Activated CD4-positive, alpha-beta T cell treated with anti-CD3 and anti-CD28 coated beads, Interleukin-2, amount 50 U/mL, for 4 hours (primary cell): ENCODE measurements at places on chromosomes 1 and 21.

- DNase-seq, result no peak
Measured at GRCh38 chr1:7534061-7534825, 236.9 kb upstream of the VAMP3 start.

- no peak for DNase-seq
Measured at GRCh38 chr1:211534545-211535291, 42.8 kb upstream of the RD3 start.

GRCh38 chr1:151692226-151692625 is 24.4 kb downstream of the CELF3 start:
- no peak for DNase-seq

DNA sequence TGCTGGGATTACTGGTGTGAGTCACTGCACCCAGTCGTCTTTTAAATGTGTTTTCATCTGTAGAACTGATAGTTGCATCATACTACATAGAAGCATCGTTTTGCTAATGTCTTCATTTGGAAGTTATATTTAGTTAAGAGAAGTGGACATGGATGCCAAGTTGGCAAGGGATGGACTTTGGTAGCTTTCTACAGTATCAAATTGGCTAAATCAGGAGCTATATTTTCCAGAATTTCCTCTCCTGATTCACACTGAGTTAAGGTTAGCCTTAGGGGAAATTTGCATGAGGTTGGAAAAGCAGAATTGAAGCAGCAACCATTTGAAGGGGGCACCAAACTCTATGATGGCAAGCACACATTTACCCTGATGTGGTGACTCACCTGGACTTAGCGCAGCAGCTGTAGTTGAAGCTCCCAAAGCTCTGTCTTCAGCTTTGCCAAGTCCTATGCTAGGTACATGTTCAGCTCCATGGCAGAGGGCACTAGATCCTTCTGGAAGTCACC is 43.9 kb downstream of the DUSP10 start:
- no peak for DNase-seq

DNA sequence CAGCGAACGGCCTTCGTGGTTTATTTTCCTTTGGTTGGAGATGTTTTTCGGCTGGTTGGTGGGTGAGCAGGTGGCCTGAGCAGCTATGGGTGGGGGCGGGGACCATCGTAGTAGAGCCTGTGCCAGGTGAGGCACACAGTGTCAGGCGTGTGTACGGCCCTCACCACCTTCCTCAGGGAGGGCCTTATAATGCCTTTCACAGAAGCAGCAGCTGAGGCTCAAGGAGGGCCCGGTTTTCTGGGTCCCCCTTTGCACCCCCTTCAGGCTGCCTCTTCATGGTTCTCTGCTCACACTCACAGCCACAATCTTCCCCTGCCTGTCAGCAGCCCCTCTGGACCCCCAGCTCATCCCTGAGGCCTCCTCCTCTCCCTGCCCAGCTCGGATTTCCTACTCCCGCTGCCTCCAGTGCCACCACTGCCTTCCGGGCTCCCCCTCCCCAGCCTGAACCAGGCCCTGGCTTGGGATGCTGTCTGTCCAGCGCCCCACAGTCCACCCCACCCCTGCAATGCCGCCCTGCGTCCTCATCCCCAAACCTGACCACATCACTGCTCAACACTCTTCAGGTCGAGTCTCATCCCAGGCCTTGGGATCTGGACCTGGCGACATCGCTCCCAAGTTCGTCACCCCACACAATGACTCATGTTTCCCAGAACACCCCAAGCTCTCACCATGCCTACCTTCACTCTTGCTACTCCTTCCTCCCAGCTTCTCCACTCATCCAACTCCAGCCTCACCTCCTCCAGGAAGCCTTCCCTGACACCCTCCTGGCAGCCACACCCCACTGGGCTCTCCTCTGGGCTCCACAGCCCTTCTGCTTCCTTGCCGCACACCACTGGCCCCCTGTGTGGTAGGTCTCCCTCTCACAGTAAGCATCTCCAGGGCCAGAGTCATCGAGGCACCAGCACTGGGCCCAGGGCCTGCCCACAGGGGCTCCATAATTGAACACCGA is 53.9 kb downstream of the DMRTB1 start:
- DNase-seq, result no peak

GRCh38 chr21:43910460-43910859 is 45.4 kb downstream of the AGPAT3 start:
- no peak for DNase-seq

- no peak for DNase-seq
Measured at GRCh38 chr1:108027389-108027788, 62.4 kb upstream of the VAV3 start.

DNA sequence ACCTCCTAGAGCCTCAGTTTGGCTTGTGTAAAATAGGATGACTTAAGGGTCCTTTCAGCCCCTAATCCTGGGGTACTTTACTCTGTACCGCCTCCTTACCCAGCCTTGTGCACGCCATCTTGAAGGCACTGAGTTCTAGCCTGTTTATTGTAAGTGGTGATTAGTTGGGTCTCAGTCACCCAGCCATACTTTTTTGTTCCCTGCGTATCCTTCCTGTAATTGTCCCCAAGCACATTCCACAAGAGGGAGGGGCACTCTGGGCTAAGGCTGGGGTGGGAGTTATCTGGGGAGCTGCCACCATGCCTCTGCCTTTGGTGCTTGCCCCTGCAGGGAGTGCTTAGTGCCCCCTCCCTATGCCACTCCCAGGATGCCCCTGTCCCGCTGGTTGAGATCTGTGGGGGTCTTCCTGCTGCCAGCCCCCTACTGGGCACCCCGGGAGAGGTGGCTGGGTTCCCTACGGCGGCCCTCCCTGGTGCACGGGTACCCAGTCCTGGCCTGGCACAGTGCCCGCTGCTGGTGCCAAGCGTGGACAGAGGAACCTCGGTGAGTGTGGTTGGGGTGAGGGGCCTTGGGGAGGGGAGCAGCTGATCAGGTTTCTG is 856 bp downstream of the FDPS start:
- DNase-seq, result no peak

- no peak for DNase-seq
Measured at GRCh38 chr1:115077984-115078330, 11.3 kb downstream of the TSPAN2 start.

DNA sequence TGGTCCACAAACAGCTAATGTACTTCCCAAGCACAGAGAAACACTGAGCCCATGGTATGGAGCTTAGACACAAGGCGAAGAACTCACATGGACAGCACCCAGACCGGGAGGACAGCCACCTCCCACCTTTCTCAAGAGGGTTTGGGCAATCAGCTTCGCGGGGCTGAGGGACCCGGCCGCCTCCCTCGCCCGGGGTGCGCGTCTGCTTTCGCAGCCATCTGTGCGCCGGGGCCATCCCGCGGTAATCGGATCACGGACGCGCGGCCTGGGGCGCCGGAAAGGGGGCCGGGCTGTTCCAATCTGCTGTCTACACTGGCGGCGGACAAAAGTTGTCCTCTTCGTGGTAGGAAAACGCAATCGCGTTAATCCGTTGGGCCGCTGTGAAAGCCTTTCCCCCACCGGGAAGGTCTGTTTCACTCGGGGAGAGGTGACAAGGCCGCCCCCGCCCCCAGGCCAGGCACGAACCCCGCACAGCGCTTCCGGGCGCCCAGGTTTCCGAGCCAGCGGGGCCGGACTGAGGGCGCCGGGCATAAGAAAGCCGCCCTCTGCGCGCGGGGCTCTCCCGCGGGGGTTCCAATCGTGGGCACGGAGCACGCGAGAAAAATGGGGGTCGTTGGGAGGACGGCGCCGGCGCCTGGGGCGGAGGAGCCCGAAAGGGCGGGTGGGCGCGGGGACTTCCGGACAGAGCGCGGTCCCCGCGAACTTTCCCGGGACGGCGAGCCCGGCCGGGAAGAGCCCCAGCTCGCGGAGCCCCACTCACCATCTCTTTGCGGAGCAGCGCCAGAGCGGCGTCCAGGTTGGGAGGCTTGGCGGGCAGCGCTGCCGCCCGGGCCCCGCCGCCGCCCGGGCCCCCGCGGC is 664 bp downstream of the FAM89A start:
- DNase-seq, result peak; percentile 38

DNA sequence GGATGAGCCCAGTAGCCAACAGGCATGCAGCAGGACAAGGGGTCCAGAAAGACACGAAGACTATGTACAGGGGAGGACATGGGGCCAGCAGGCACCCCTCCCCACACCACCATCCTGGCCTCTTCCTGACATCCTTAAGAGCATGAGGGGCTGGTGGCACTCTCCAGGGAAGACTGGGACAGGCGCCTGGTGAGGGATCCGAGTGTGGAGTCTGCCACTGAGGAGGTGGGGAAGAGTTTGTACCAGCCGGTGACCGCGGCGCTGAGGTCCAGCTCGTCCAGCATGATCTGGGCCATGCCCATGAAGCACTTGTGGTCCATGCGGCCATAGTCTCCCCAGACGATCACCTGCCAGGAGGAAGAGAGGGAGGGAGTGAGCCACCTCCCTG is 39.1 kb downstream of the RIMS3 start:
- DNase-seq, result no peak

DNA sequence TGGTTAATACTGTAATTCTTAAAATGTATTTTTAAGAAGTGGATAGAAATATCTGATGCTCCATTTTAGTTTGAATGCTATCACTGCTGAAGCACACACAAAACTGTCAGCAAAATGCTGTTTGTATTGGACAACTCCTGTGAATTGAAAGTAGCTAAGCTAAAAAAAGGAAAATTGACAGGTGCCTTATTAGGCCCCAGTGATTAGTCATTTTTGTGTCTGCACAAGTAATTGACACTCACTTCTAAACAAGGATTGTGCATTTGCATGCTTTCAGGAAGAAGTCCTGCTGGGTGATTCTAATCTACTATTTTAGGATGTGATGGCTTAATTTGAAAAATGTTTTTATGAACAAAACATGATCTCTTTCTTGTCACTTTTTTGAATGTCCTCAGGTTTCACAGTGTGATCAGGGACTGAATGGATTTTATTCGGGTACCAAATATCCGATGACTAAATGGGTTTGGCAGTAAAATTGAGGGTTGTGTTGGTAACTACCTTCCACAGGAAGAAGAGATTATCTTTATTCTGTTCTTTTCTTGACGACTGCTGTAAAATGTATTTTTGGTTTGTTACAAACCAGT is 13.0 kb upstream of the MAP3K7CL start:
- no peak for DNase-seq

GRCh38 chr1:52404975-52405338 is 555 bp downstream of the PRPF38A start:
- DNase-seq, result no peak

DNA sequence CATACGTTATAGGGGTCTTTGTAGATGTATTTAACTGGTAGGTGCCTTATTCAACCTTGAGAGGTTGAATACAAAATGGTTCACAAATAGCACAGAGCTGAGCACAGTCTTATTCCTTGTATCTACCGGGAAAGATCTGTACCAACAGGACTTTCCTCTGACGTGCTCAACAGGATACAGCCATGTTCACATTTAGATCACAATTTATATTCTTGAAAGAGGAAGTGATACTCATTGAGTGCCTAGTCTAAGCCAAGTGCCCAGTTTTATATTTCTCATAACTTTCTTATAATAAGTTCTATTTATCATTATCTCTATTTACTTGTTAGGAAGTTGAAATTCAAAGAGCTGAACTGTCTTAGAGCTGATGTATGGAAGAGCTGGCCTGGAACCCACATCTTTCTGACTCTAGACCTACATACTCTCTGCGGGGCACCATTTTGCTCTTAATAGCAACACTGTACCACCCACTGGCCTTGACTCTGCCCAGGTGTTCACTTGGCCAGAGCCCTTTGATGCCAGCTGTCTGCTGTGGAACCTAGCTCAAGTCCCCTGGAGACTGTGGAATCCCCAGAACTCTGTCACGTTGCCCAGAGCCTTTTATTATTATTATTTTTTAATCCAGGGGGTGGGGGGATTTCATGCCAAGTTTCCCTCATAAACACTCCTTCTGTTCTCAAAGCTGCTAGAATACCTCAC is 156.2 kb downstream of the TPR start:
- no peak for DNase-seq

DNA sequence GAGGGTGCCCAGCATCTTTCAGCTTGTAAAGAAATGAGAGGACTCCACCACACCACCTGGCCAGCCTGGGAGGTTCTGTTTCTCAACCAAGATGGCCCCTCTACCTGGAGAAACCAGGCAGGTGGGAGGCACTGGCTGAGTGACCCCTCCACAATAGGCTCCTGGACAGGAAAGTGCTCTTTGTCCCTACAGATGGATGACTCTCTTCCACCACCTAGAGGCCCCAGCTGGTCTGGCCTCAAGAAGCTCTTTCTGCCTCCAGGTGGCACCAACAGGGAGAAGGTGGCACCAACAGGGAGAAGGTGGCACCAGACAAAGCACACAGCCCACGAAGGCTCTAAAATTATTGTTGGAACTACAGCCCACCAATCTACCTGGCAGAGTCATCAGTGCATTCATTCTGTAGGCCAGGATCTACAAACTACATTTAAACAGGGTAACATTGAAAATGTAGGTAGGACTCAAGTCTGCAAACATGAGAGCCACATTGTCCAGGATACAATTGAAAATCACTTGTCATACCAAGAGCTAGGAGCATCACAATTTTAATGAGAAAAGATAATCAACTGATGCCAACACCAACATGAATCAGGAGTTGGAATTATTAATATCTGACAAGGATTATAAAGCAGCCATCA is 14.4 kb downstream of the TMPRSS3 start:
- peak; percentile 12 for DNase-seq

- no peak for DNase-seq
Measured at GRCh38 chr21:15731243-15731613, 1.4 kb downstream of the USP25 start.

GRCh38 chr1:112722601-112723510 is 7.7 kb upstream of the PPM1J start:
- no peak for DNase-seq

DNA sequence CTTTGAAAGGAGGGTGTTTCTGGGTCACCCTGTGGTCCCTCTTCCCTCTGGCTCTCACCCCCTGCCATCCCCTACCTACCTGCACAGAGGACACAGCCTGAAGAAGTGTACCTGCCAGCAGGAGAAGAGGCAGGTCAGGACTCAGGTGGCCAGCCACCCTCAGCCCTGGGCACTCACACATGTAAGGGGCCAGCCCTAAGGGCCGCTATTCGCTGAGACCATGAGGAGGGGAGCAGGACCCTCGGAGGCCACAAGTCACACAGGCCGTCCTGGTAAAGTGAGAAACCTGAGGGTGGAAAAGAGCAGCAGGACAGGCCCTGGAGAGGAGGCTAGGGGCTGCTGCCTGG is 1.2 kb downstream of the ZNF692 start:
- no peak for DNase-seq

DNA sequence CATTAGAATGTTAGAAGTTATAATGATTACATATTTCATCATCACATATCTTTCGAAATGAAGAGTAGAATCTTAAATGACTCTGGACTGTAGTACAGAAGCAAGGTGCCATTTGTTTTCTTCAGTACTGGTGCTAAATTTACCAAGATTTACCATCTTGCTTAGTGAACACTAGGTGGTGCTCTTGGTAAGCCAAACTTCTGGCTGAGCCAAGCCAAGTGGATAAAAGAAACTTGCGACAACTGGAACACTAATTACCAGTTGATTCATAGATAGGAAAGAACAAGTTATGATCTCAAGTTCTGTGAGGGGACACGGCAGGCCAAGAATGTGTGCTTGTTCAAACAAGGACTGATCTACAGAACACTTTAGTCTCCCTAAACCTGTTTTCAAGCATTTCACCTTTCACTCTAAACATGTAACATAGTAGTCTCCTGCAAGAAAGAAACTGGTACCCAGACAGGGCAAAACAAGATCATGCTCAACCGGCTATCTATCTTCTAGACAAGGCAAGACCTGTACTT is 19.8 kb downstream of the SPRTN start:
- DNase-seq, result peak; percentile 13
